ENCODE measurements at places on chromosomes 1 and 21.

DNA sequence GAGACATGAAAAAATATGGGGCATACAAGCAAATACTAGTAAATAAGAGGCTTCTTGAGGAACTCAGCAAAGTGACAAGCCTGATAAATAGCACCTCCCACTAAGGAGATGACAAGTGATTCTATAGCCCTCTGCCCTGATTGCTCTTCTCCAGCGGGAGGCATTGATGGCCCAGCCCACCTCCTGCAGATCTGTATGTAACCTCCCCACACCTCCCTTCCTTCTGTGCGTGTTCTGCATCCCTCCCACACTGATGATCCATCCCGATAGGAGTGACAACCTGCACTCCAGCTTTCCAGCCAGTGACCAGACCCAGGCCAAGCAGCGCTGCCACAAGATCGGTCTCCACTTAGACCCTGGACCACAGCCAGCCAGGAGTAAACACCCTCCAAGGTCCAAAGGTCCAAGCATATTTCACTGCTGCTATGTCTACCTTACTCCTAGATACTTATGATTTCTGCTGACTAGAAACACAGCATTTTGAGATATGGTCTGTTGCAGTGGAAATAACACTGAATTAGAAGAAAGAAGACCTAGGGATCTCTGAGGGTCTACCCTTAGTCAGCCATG, 176.1 kb downstream of the BRINP2 start:
- no peak for DNase-seq

- DNase-seq: no peak
Observed at GRCh38 chr1:107100331-107100984, 40.4 kb upstream of the NTNG1 start.

DNA sequence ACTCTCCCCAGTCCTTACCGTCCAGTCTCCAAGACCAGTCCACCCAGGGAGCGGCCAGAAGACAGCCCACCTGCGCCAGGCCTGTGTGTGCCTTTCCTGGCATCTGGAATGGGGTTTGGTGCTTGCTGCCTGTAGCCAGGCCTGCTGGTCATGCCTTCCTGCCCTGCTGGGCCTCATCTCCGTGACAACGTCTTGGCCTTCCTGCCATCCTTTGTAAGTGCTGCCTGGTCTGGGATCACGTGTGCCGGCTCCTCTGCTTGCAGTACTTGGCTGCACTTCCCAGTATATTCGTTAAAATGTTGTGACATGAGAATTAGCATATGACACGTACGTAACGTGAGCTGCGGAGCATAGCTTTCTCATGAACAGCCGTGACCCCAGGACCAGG, 145.3 kb upstream of the COL6A1 start:
- DNase-seq: no peak

- no peak for DNase-seq
Observed at GRCh38 chr1:24505816-24506215, 3.2 kb downstream of the RCAN3 start.

DNA sequence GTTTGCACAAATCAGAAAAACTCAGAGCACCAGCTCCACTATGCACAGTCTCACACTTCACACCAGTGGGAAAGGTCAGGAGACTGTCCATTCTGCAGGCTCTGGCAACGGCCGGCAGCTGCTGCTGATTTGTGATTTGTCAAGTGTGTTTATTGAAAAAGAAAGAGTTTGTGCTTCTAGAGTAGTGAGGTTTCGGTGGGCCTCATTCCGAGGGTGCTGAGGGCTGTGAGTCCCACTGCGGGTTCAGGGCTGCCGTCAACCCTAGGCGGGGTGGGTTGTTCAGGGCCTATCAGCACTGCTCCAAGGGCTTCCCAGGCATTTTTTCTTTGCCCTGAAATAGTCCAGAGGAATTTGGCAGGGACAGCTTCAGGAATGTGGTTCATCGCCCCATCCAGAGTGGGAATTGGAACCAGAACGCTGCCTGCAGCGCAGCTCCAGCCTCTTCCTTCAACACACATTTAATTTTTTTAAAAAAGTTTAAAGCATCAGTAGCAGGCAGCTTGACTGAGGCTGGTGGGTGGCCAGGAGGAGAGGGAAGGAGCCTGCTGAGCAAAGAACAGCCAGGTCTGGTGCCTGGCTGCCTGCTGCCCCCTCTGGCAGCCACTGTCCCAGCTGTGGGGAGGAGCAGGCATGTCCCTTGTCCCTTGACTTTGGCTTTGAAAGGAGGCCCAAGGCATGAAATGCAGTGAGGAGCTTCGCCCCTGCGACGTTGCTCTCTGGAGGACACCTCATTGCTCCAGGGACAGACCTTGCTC, 19.7 kb downstream of the STUM start:
- DNase-seq: peak; percentile 49

DNA sequence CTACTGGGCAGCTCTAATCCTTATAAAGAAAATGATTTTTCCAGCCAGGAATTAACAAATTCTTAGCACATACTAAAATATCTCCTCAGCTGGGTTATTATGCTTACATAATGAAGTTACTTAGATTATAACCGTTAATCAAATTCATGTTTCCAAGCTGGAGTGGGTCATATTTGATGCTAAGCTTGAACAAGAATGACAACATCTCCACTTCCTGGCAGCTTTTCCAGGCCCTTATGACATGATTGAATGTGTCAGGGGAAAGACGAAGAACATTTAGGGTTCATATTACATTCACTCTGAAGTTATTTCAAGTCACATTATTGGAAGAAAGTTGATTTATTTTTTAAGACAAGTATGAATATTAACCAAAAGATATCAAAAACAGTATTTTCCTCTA, 333.7 kb downstream of the PCP4 start:
- no peak for DNase-seq

GRCh38 chr1:16170283-16170673, 14.4 kb upstream of the EPHA2 start:
- DNase-seq: no peak

Measured in HuH-7.5 (cell line).